ENCODE measurements at places on chromosomes 6 and 20. TPM values are rescaled to one million over a fixed set of nuclear protein-coding genes. Genes with fewer than 3 reads are reported as not detected.

The GLP1R gene
- not detected for total RNA-seq

The MCCD1 gene
- not detected for total RNA-seq

The PDYN gene
- total RNA-seq = not detected

The RPL10A gene
- 3,222 TPM for total RNA-seq

The TTK gene
- total RNA-seq = 4.2 TPM

The SASH1 gene
- total RNA-seq = 85.1 TPM

The FKBP1A gene
- total RNA-seq = 56.4 TPM

Data from skeletal muscle tissue (tissue), 5 donors.